Activated CD4-positive, alpha-beta T cell treated with anti-CD3 and anti-CD28 coated beads for 4 hours (primary cell): ENCODE measurements at places on chromosomes 12 and 14.

- no peak for DNase-seq
Observed at GRCh38 chr12:73341559-73342247, 1069.5 kb downstream of the TRHDE start.

GRCh38 chr12:44015333-44015941 is 179.6 kb downstream of the TMEM117 start:
- DNase-seq, result no peak

- DNase-seq, result no peak
Observed at GRCh38 chr14:56487090-56487667, 92.4 kb upstream of the TMEM260 start.

DNA sequence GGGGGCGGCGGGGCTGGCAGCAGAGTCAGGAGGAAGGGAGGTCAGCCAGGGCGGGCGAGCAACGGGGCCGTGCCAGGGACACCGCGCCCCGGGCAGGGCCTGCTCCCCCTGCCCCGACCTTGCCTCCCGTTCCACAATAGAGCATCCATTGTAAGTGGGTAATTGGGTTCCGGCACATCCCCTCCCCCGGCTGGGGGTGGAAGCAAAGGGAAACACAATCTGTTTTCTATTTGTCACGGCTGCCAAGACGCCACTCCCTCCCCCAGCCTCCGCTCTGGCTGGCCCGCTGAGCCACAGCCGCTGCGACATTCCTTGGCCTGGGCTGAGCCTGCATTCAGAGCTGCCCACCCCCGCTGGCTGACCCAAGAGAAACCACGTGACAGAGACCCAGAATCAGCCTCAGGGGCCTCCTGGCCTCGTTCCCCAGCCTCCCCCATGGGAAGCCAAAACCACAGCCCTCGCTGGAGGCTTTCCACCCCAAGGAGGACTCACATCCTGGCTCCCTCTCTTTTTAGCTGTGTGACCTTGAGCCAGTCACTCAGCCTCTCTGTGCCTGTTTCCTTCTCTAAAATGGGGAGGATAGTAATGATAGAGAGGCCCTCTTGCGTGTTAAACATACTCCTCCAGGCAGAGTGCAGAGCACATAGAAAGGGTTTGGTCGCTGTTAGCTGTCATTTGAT is 117.6 kb downstream of the SCARB1 start:
- peak; percentile 25 for DNase-seq

DNA sequence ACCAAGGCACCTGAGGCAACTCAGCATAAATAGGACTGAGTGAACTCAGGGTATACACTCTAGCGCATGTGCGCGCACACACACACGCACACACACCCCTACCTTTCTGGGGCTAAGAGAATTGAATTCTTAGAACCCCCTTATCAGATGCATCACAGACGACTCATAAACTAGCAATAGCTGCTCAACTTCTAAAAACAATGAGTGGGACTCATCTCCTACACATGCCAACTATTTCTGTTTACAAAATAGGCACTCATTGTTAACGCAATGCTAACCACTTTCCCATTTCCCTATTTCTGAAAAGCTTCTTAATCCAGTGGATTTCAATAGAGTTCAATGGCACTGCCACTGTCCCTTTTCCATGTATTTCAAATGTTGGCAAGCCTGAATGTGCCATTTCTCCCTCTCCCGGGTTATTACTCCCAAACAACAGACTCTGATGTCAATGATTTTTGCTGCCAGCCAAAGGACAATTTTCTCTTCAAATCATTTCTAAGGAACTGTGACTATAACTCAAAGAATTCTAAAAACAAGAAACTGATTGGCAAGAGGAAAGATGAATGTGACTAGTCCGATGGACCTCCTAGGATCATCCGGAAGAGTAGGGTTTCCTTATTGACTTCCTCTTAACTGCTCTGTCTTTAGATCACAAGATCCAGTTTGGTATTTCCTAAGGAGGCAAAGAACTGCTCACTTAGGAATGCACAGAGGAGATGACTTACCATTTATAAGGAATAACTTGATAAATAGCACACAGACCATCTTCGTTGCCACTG is 48.8 kb downstream of the SLC38A1 start:
- peak; percentile 76 for DNase-seq

DNA sequence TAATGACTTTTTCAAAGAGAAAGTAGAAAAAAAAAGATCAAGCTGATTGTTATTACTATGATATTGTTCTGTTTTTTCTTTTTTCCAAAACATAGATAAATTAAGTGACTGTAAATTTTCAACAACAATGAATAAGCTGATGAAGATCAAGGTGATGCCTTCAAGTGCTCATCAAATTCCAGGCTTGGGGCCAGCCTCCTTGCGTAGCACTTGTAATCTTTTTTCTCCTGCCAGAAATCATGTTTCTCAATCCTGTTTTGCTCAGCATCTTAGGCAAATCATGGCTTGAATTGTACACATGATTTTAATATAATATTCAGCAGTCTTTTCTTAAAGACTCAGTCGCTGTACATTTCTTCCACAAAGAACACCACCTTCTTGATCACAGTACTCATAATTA is 333.2 kb downstream of the NPAS3 start:
- no peak for DNase-seq

DNA sequence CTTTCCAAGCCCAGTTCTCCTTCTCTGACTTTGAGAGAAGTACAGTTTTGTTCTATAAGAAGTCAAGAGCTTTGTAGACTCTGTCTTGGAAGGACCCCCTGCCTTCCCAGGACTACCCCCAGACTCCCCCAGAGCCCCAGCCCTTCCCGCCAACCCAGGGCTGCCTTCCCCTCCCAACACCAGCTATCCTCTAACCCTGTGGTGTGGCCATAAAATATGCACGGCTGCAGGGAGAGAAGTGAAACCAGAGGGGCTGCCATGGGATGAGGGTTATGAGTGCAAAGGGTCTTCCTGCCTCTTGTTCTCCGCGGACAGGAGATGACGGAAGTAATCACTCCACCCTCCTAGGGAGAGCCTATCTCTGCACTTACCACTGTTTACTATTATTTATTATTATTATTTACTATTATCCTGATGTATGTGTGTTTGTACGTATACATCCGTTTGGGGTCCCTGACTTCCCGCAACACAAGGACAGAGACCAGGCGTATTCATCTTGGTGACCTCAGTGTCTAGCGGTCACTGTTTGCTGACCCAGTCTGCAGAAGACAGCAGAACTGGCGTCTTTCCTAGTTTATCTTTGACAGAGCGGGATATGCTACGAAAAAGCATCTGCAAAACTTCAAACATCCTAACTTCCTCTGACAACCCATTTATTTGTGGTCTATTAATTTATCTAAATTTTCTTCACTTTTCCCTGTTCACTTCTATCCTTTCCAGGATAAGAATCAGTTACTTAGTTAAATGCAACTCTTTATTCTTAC is 3.5 kb upstream of the SCNN1A start:
- no peak for DNase-seq

DNA sequence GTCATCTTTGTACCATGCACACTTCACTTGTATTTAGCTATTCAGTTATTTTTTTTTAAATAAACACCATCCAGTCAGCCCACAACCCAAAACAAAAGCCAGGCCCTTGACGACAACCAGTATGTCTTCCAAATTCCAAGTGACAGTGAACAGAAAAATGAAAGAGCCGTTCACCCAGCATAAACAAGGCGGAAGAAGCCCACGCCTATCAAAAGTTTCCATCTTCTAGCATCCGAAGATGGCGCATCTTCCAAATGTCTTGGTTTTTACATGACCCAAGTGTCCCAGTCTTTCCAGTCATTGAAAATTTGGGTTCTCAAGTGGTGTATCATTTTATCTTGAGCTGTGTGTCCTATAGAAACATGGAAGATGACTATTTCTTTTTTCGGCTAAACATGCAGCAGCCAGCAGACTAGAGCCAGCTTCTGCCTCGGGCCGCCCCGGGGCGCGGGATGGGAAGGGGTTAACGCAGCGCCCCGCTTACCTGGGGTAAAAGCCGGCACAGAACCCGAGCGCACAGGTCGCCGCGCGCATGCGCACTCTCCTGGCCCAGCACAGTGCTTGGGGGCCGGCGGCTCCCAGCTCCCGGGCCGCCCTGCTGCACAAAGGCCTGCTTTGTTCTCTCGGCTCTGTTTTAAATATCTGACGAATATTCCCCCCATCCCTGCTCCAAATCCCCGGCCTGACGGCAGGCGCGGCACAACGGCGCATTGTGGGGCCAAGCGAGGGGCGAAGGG is 164.8 kb downstream of the ZFP36L1 start:
- peak; percentile 60 for DNase-seq

DNA sequence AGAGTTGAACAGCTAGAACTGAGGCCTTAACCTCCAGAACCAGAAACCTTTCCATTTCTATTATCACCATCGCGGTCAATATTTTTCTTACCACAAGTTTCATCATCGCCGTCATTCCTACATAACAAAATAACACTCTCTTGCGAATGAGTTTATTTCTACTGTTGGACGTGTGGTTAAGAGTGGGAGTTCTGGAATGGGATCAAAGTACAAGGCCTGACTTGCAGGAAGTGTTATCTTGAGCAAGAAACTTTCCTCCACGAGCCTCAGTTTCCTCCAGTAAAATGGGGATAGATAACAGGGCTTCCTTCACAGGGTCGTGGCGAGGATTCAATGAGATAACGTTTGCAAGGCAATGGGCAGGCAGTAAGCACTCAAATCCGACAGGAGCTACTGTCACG is 652 bp downstream of the SART3 start:
- no peak for DNase-seq

DNA sequence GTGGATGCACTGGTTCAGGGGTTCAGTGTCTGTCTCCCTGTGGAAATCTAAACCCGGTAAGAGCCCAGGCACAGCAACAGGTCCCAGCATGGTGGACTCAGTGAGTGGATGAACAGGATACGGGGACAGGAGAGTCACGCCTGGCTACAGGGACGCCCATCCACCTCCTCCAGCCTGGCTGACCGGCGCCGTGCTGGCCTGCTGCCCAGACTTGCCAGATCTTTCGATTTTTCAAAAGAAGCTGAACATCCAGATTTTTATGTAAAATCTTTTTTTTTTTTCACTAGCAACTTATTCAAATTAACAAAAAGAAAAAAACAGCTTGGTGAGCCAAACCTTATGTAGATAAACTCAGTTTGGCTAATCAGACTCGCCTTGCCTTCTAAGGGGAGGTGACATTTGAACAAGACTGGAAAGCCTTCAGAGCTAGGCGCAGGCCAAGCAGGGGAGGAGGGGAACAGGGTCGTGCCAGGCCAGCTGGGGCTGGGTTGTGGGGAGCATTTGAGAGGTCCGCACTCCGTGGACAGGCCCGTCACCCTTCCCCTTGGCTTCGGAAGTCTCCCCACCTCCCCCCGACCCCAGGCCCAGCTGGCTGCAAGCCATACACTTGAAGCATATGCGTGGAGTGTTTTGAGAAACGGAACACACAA is 87.8 kb upstream of the NCOR2 start:
- no peak for DNase-seq

DNA sequence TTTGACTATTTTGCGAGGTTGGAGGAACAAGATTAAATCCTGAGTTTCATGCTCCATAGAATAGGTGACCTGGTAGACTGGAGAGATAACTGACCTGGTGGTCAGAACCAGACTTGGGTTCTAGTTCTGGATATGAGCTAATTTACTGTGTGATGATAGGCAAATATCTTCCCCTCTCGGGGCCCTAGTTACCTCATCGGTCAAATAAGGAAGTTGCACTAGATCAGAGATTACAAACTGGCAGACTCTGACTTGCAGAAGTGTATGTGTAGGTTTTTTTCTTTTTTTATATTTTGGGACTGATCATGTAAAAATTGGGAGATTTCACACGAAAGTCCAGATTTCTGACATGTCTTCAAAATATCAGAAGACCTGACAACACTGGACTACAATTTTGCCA is 37.0 kb downstream of the RPH3A start:
- no peak for DNase-seq

DNA sequence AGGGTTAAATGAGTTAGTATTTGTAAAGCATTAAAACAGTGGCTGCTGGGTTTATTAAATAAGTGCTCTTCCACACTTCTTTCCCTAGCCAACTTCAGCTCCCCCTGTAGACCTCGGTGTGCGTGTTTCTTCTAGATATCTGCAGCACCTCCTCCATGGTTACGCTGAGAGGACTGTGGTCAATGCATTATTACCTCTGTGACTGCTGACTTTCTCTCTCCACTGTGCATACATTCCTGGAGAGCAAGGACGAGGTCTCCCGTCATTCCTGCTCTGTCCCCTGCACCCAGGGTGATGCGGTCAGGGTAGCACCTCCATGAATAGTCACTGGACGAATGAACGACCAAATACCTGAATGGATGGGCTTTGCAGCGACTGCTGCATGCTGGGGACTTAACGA is 44.6 kb downstream of the ZFP36L1 start:
- DNase-seq, result no peak

- no peak for DNase-seq
Observed at GRCh38 chr12:109952873-109953272, 43.3 kb downstream of the GIT2 start.

DNA sequence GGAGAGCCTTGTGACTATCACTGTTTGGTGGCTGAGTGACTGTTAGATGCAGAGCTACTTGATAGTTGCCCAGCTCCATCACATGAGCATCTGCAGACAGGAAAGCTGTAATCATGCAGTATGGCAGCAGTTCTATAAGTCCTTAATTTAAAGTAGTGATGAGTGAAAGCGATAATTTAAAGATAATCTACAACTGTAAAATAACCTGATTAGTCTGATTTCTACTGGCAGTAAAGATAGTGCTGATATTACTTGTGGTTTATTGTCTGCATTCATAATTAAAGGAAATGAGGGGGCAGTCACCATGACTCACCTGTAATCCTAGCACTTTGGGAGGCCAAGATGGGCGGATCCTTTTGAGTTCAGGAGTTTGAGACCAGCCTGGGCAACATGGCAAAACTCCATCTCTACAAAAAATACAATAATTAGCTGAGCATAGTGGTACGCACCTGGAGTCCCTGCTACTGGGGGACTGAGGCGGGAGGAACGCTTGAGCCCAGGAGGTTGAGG is 41.2 kb upstream of the PLEKHD1 start:
- no peak for DNase-seq

- no peak for DNase-seq
Observed at GRCh38 chr14:102184316-102185035, 44.8 kb downstream of the WDR20 start.

GRCh38 chr12:96047229-96048211 is 12.1 kb upstream of the LTA4H start:
- peak; percentile 44 for DNase-seq

GRCh38 chr12:45732250-45732649 is 2.7 kb downstream of the ARID2 start:
- DNase-seq, result no peak

GRCh38 chr14:94738751-94739150 is 31.2 kb downstream of the GSC start:
- no peak for DNase-seq
